ENCODE measurements at places on chromosomes 5 and 9. TPM values are rescaled to one million over a fixed set of nuclear protein-coding genes. Genes with fewer than 3 reads are reported as not detected.

DNA sequence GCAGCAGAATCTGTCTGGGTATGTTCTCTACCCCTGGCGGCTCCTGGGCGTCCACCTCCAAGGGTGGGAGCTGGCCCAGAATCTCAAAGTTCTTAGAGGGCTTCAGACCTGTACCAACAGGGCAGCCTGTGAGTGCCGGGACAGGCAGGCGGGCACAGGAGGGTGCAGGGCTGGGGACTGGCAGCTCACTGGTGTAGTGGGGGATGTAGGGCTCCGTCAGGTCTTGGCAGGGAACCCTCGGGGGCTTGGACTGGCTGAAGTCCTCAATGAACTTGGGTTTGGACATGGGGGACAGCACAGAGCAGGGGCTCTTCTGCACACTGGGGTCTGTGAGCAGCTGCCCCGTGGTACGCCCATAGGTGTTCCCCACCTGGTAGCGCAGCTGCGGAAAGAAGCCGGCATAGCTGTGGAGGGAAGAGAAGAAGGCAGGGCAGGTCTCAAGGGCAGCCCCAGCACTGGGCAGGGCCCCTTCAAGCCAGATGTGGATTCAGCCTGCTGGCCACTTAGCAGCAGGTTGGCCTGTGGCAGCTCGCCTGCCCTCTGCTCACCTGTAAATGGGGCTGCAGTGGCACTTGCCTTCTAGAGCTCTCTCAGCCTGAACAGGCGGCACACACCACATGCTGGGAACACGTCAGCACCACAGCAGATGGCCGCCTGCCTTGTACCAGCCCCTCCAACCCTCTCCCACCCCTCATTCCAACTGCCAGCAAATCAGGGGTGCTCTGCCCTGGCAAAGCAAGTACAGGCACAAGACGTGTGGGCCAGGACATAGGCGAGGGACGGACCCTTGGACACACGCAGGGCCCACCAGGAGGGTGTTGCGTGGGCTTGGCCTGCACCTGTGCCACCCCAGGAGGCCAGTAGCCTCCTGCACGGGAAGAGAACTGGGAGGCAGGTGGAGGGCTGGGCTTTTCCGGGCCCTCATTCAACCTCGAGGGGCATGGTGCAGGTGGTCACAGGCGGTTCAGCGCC is 4.6 kb downstream of the TUBB4B start:
- DNase-seq: no peak

AK8 gene
- 0.33 TPM for total RNA-seq

GRCh38 chr5:7094626-7095025 is 301.3 kb upstream of the ADCY2 start:
- no peak for DNase-seq

SLC44A1 gene
- total RNA-seq: 18.3 TPM

DNA sequence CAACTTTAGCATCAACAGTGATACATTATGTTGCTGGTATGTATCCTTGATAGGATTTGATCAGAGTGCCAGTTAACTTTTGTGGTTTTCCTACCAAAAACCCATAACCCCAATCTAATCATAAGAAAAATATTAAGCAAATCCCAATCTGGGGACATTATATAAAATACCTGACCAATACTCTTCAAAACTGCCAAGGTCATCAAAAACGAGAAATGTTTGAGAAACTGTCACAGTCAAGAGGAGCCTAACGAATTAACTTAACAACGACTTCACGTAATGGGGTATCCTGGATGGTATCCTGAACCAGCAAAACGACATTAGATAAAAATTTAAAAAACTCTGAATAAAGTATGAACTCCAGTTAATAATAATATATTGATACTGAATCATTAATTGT is 51.7 kb upstream of the SRFBP1 start:
- DNase-seq: no peak

ECM2 gene
- total RNA-seq: 14.8 TPM

DNA sequence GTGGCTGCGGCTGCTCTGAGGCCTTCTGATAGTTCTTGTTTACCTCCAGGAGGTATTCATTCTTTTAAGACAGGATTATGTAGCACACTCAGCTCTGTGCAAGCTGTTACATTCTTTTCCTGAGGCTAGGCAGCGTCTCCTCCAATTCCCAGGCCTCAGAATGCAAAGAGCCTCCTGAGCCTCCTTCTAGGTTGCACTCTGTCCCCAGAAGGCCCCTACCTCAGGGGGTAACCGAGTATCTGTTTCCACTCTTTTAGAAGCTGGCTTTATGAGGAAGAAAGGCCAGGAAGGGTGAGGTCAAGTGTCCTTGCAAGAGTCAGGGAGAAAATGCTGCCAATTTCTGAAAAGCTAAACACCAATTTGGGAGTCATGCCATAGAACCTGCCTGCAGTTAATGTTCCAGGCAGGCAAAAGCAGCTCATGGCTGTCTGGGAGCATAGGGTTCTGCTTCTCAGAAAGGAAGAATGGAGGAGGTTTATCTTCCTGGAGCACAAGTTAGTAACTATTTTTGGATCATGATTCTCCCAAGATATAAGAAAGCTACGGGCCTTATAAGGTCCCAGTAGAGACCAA is 178.9 kb downstream of the SEMA6A start:
- peak; percentile 42 for DNase-seq

DNA sequence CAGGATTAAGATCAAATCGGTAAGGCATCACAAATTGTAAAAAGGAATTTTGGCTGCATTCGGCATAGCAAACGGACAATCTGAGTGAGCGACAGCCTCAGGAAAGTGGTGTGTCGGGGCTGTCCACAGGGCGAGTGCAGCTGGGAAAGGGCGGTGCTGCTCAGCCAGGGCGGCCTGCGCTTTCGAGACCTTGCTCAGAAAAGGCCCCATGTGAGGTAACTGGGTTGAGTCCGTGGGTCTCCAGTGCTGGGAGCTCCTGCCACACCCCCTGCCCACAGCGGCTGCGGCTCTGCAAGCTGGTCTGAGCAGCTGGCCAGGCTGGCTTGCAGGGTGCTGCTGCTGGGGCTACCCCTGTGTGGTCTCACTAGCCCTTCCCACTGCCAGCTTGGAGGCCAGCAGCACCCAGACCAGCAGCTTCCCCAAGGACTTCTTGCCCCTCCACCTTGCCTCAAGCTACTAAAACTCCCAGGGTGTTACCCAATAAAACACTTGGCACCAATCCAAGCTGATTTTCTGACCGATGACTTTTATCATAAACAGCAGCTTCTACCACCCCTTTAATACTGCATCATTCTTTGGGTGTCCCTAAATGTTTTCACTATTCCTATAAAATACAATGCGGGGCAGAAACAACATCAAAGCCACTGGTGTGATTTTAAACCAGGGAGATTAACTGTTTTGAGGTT is 6.2 kb downstream of the SURF2 start:
- DNase-seq: no peak

GRCh38 chr9:33506626-33507370 is 17.3 kb upstream of the ANKRD18B start:
- DNase-seq: no peak

DNA sequence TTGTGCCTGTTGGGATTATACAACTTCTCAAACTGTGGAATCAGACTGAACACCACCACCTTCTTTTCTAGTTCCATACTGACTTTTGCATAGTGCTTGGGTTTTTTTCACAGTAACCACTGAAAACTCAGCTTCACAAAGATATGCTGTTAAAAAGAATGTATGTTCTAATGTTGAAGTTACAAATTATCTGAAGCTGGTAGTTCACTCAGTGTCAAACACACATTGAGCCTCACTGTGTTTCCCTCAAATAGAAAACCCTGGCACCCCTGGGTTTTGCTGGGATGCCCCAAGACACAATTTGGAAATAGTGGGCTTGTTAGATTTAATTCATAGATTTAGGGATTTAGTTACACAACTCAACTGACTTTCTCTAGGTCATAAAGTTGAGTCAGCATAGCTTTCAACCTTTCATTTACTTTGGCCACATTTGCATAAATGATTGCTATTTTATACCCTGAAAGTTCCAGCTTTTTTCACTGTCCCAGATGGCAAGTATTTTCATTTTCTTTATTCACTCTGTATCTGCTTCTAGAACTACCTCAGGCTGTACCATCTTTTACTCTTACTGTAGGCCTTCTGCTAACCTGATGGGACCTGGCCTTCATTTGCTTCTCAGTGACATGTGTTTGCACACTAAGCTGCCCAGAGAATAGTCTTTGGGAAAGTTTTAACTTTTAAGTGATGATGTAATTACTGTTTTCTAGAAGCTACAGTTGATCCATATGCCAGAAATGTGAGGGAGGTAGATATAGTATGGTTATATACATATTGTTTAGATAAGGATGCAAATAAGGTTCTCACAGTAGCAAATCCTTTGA is 115.1 kb downstream of the CDC42SE2 start:
- DNase-seq: no peak

SLC6A18 gene
- total RNA-seq: not detected

GRCh38 chr5:87242242-87242641 is 25.4 kb upstream of the RASA1 start:
- DNase-seq: no peak

PDE8B gene
- 35.8 TPM for total RNA-seq

PCDHB2 gene
- total RNA-seq: 1.9 TPM

- peak; percentile 55 for DNase-seq
Measured at GRCh38 chr9:97109194-97109811, 70.4 kb upstream of the CTSV start.

- no peak for DNase-seq
Measured at GRCh38 chr9:96187151-96187555, 114.8 kb downstream of the HSD17B3 start.

RNF145 gene
- total RNA-seq: 29.5 TPM

- no peak for DNase-seq
Measured at GRCh38 chr5:28499766-28500290, 1461.4 kb upstream of the CDH9 start.

- DNase-seq: no peak
Measured at GRCh38 chr9:88673886-88674285, 138.9 kb downstream of the NXNL2 start.

DNA sequence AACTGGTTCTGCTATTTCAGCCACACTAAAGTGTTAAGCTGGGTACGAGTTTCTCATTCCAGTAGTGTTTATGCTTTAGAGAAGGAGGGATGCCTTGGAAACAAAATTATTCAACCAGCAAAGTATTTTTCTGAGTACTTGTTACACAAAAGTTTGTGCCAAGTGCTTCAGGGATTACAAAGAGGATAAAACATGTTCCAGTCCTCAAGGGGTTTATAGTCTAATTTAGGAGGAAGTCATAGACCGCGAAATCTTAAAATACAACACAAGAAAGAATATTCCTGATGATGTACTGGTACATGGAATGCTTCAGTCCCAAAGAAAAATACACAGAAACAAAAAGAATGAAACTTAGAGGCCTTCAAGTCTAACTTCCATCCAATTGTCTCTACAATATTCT is 85.4 kb upstream of the NR4A3 start:
- no peak for DNase-seq

DNA sequence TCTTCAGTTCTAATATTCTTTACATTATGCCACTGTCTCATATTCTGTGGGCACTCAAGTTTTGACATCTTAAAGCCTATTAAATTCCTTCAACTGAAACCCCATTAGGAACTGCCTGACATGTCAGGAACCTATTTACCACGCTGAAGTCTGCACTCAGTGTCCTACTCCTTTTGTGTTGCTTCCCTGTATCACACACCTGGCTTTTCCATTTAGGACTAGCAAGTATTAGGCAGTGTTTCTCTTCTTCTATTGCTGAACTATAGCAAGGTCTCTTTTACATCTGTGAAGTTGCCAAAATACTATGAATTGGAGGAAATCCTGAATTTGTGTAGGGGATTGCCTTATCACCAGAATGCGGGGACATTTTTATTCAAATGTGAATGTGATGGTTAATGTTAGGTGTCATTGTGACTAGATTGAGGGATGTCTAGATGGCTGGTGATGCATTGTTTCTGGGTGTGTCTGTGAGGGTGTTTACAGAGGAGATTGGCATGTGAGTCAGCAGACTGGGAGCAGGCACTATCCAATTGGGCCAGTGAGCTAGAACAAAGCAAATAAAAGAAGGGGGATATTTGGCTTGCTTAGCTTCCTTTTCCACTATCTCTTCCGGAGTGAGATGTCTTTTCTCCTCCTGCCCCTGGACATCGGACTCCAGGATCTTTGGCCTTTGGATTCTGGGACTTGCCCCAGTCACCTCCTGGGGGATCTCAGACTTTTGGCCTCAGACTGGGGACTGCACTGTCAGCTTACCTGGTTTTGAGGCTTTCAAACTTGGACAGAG is 21.2 kb upstream of the VCAN start:
- DNase-seq: no peak

FRMD3 gene
- 34.3 TPM for total RNA-seq

DNA sequence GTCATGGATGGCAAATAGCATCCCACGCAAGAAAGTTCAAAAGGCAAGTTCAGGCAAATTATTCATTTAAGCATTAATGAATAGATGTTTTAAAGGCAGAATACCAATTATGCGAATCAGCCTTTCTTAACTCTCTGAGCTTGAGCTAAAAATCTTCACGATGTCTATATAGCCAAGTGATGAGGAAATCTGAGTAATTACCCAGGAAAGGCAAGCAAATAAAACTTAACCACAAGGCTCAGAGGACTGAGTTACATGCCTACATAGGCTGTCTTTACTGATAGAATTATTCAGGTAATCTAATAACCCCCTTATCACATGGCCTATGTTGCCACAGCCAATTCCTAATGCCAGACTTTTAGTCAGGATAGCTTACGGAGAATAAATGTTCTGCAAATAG is 120.8 kb upstream of the MTAP start:
- DNase-seq: no peak

- DNase-seq: peak; percentile 59
Measured at GRCh38 chr5:142825378-142826089, 55.4 kb downstream of the ARHGAP26 start.

DNA sequence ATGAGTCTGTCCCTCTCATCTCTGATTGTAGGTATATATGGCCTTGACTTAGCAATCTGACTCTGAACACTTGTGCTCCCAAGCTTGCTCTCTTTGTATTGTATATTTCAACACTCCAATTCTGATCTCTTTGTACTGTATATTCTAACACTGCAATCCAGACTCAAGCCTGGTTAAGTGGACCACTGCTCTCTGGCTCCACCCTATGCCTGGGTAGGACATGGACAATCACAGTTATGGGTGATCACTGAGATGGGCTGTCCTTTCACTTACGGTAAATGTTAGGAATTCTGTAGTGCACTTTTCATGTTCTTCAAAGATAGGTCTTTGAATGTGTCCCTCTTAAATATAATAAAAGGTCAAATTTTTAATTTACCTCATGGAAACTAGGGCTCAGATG is 165.1 kb downstream of the TLR4 start:
- no peak for DNase-seq

STPG3 gene
- 0.32 TPM for total RNA-seq

DIAPH1 gene
- total RNA-seq: 19.3 TPM
